ENCODE measurements at places on chromosomes 7 and 10.

- no peak for DNase-seq
Measured at GRCh38 chr10:65903620-65904019, 1022.2 kb upstream of the LRRTM3 start.

GRCh38 chr7:103955985-103956384 is 33.5 kb downstream of the RELN start:
- DNase-seq: no peak

- no peak for DNase-seq
Measured at GRCh38 chr10:112843623-112844022, 106.4 kb upstream of the TCF7L2 start.

DNA sequence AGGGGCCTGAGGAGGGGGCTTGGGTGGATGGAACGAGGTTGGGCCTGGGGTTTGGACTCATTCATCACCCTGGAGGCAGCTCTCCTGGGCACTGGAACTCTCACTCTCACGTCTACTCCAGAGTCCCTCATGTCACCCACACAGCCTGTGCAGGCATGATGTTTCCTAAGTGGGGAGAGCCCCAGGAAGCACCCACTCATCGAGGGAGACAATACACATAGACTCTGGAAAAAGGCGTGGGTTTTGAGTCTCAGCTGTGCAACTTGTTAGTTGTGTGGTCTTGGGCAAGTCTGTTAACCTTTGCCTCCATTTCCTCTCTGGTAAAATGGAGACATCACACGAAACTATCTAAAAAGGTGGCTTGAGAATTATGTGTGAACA is 25.9 kb upstream of the RBM20 start:
- no peak for DNase-seq

DNA sequence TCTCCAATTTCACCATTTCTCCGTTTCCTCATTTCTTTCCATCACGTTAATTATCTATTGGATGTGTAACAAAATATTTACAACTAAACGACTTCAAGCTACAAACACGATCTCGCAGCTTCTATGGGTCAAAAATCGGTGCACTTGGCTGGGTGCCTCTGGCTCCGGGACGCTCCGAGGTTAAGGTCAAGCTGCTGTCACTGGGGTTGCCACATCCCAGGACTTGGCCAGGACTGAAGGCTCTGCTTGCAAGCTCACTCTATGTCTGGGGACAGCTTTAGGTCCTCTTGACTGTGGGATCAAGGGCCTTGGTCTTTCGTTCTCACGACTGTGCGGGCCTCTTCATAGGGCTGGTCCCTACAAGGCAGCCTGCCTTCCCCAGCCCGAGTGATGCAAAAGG is 159.7 kb downstream of the CCDC3 start:
- DNase-seq: no peak

- no peak for DNase-seq
Measured at GRCh38 chr7:109834851-109835250, 1256.1 kb upstream of the LRRN3 start.

- no peak for DNase-seq
Measured at GRCh38 chr7:75989500-75990388, 4.7 kb downstream of the TMEM120A start.

DNA sequence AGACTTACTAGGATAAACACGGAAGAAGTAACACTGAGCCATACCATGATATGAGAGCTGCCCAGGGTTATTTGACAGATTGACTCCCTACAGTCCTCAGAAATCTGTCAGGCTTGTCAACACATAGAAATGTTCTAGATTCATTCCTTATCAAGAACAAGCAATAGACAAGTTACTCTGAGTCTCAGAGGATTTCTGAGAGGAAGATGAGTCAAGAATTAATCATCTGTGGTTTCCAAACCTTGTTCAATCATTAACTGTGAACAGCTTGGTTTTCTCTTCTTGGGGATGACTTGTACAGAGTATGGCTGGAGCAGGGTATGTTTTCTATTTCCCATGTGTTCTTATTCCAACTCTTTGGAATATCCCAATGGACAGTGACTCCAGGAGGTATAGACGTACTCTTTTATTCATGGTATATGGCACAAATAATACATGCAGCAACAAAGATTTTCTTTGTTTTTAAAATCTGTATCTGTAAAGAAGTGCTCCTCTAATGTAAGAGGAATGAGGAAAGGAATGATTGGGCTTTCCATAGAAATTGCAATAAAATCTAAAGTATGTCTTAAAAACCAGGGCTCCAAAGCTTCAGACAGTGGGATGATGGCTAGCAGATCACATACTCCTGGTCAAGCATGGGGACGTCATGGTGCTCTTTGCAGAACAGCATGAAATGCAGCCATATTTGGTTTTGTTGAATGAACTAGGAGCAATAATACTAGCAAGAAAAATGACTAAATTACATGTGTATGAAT is 11.9 kb upstream of the SFR1 start:
- peak; percentile 72 for DNase-seq

- peak; percentile 72 for DNase-seq
Measured at GRCh38 chr7:156751319-156751718, 110.7 kb downstream of the RNF32 start.

DNA sequence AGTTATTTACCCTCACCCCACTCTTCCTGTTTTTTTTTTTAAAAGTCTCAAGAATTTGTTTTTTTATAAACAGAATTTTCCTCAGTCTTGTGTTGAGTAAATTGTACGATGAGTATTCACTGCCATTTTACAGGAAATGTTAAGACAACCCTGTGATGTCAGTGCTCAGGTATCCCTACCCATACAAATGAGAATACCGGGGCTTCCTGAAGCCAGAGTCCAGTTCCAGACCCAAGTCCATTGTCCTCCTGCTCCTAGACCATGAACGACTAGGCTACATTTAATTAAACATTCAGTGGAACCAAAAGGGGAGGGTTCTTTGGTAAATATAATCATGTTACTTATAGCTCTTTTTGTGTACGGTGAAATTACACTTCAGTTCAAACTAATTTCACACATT is 79.2 kb downstream of the GNAI1 start:
- no peak for DNase-seq

DNA sequence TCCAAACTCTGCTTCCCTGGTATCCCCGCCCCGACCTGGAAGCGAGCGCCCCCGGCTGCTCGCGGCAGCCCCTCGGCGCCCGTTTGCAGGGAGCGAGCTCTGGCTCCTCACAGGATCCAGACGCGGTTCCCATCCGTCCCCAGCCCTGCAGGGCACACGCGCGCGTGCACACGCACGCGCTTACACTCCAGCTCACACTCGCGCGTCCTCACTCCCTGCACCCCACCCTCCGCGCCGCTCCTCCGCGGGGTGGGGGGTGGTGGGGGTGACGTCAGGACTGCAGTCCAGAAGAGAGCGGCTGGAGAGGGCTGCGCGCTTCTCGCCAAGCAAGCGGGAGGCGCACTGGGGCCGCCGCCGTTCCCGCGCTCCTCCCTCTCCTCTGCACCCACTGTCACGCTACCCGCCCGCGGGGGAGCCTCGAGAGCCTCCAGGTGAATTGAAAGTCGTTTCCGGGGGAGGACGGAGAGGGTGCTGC is 255.6 kb downstream of the OTUD1 start:
- no peak for DNase-seq

GRCh38 chr7:34225193-34225592 is 319.9 kb downstream of the BMPER start:
- DNase-seq: no peak

DNA sequence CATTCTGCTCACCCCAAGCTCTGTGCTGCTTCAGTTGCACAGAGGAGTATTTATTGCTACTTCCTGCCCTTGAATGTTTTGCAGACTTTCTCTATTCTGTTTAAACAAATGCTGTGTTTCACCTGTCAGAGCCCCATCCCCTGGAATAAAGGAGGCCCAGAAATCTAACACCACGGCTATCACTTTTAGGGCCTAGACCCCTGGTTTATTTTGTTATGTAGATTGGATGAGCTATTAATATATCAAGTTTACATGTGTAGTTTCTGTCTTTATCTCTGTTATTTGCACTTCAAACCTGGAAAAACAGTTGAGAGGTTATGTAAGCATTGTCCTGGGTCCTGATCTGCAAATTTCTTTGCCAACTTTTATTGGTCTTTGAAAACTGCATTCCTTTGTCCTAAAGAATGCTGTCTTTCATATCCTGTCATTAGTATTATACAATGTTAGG is 630.1 kb downstream of the PARD3 start:
- DNase-seq: no peak

DNA sequence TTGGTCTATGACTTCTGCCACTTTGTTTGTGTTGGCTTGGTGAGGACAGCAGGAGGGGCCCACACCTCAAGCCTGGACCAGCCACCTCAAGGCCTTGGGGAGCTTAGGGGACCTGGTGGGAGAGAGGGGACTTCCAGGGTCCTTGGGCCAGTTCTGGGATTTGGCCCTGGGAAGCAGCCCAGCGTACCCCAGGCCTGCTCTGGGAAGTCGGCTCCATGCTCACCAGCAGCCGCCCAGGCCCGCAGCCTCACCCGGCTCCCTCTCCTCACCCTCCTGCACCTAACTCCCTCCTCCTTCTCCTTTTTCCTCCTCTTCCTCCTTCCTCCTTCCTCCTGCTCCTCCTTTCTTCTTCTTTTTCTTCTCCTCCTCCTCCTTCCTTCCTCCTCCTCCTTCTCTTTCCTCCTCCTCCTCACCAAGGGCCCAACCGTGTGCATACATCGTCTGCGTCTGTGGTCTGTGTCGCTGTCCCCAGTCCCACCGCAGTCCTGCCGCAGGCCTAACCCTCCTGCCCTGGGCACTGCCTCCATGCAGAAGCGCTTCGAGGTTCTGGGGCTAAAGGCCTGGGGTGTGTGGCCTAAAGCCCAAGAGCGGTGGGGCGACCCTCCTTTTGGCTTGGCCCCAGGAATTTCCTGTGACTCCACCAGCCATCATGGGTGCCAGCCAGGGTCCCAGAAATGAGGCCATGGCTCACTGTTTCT is 5.3 kb downstream of the EN2 start:
- no peak for DNase-seq

Data from skeletal muscle cell (primary cell).